ENCODE measurements at places on chromosomes 16 and 17. TPM values are rescaled to one million over a fixed set of nuclear protein-coding genes. Genes with fewer than 3 reads are reported as not detected.

ETV4 gene
- total RNA-seq = 7.2 TPM

PARD6A gene
- total RNA-seq = not detected

DNA sequence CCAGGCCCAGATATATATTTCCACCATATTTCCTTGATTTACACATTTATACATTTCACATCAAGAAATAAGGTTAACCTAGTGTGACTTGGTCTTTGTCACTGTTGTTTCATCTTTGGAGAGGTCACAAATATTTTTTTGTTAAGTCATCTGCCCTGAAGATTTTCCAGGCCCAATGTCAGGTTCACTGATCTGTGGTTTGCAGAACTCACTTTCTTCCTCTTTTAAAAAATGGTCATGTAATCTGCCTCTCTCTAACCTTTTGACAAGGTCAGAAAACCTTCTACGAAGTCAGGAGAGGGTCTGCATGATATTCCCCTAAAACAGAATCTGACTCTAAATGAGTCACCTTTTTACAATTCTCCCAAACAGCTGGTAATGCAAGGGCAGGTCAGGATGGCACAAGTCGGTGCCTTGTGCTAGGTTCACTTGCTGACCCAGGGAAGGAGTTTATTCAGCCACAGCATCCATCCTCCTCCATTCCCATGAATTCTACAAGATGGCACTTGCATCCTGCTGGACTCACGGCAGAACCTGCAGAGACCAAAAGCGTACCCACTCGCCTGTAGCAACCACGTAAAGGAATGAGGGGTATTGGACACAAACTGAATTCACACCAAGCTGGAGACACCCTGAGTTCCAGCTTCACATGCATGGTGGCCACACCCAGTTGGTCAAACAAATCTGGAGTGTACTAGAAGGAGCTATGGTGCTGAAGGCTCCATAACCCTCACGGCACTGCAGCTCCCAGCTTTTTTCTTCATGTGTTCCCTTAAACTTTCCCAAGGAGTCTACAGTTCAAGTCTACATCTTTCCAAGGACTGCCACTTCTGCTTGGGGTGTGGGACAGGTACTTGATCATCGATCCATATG lies 1.6 kb upstream of the KIAA0513 start:
- DNase-seq = no peak

DNA sequence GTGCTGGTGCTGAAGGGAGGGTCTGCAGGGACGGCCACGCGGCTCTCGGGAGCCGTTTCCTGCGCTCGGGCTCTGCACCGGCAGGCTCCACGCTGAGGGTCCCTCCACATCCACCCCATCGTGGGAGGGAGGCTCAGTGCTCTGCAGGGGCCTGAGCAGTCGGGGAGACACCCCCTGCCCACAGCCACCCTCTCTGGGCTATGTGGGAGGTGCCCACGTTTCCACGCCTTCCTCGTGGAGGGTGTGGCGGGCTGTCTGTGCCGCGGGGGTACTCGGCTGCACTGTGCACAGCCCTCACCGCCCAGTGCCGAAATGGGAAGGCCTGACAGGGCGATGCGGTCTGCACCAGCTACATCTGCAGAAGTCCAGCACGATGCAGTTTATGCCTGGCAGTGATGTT lies 25.5 kb upstream of the ZNF750 start:
- no peak for DNase-seq

GRCh38 chr16:3431779-3432219 lies 11.5 kb downstream of the ZNF597 start:
- no peak for DNase-seq

ENDOV gene
- total RNA-seq = 25.6 TPM

NUPR1 gene
- 0.16 TPM for total RNA-seq

- no peak for DNase-seq
Observed at GRCh38 chr17:18206962-18207361, 18.5 kb upstream of the LLGL1 start.

- DNase-seq = no peak
Observed at GRCh38 chr16:72743011-72743761, 304.7 kb downstream of the ZFHX3 start.

C1QTNF8 gene
- not detected for total RNA-seq

- no peak for DNase-seq
Observed at GRCh38 chr16:1747934-1748333, 23.4 kb downstream of the NME3 start.

CCL5 gene
- total RNA-seq = not detected

DNA sequence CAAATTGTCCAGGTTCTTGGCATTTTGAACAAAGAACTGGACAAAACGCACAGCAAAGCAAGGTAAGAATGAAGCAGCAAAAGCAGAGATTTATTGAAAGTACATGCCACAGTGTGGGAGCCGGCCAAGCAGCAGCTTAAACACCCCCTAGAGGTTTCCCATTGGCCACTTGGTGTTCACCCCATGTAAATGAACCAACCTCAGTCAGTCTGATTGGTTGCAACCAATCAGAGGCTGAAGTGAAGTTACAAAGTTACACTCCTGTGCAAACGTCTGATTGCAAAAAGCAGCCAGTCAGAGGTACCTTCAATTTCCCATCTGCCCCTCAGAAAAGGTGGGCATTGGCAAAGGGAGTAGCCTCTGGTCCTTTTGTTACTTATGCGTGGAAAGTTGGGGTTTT lies 8.8 kb upstream of the ZNF263 start:
- no peak for DNase-seq

DNA sequence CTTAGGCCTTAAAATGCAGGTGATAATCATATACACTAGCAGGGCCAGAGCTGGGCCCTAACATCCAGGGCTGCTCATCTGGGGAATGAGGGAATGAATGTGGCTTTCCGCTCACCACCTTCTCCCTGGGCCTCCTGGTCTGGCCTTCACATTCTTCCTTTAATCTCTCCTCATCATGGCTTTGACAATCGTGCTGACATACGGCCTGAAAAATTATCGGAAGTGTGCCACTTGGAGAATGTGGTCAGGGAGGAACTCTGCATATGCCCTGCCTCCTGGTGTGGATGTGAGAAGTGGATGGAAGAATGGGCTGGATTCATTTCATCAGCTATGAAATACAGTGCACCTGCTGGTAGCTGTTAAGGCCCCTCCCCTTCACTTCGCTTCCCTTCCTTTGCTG lies 2.4 kb downstream of the WSCD1 start:
- DNase-seq = no peak

ATP1B2 gene
- not detected for total RNA-seq

- peak; percentile 65 for DNase-seq
Observed at GRCh38 chr17:3959295-3959899, 4.8 kb downstream of the ATP2A3 start.

- no peak for DNase-seq
Observed at GRCh38 chr17:50598487-50598886, 36.2 kb upstream of the ABCC3 start.

TRPV3 gene
- not detected for total RNA-seq

GRCh38 chr17:47821424-47822391 lies at the start of gene OSBPL7:
Gene OSBPL7 (minus strand): TSS chr17:47821794. CDS start chr17:47820278, 1,516 bp downstream.
- DNase-seq = peak; percentile 78

VMO1 gene
- total RNA-seq = not detected

- no peak for DNase-seq
Observed at GRCh38 chr16:24396350-24397271, 140.5 kb downstream of the CACNG3 start.

ENPP7 gene
- not detected for total RNA-seq

BIRC5 gene
- 370 TPM for total RNA-seq

DNA sequence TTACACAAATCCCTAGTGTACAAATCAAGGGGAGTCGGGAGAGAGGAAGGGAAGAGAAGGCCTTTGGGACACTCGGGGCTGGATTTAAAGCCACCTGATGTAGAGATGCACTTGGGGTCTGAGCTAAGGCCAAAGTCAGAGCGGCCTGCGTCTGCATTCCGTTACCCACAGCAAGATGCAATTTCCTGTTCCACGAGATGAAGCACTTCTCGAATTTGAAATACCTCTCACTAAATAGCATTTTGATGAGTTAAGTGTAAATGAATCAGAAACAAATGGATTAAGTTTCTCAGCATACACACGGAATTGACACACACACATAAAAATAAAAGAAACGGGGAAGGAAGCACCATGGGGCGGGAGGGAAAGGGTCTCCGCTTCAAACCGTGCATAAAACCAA lies 386.0 kb downstream of the SOX9 start:
- DNase-seq = no peak

DNA sequence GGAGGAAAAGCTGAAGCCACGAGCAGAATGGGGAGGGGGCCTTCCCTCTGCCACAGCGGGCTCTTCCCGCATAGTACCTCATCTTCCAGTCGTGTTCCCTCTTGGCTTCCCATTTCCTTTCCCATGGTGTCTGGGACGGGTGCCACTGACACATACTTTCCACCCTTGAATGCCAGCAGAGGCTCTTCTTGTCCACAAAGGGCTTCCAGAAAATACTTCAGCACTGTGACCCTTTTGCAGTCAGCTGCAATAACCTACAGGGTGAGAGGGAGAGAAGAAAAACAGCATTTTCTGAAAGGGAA lies 30.7 kb downstream of the HIC1 start:
- no peak for DNase-seq

FBXW10 gene
- 0.05 TPM for total RNA-seq

CD300LB gene
- not detected for total RNA-seq

LAT gene
- 2.0 TPM for total RNA-seq

GPR179 gene
- total RNA-seq = not detected

GRCh38 chr17:64418506-64419339 lies 28.1 kb upstream of the PECAM1 start:
- DNase-seq = peak; percentile 73

DNA sequence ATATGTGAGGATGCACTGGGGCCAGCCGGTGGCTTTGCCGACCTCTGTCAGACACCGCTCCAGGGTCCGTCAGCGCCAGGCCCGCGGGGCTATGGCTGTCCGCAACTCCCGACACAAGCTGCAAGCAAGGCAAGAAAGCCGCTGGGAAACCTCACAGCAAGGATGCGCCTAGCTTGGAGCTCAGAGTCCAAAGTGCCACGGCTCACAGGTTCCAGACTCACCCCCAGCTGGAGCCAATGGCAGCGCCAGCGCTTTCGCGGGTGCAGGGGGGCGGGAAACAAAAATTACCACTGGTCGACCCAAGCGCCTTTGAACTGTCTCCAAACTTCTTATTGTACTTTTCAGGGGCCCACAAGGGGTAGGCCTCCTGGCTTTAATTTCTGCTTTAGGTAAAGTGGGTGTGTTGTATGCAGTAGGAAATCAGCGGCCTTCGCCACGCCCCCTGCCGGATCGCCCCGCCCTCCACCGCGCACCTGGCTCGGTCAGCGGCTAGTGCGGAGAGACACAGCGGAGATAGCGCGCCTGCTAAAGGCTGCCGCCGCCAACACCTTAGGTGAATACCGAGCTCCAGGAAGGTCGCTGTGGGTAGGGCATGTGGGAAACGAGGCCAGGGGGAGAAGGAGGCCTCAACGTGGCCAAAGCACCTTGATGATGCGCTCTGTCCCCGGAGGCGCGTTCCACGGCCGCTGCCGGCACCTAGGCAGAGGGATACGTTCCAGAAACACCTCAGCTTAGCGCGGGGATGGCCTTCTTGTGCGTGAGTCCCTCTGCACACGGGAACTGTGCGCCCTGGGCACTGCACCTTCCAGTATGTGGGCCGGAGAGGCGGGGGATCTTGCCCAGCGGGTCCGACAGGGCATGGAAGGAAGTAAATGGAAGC lies 61.0 kb upstream of the RBL2 start:
- no peak for DNase-seq

DNA sequence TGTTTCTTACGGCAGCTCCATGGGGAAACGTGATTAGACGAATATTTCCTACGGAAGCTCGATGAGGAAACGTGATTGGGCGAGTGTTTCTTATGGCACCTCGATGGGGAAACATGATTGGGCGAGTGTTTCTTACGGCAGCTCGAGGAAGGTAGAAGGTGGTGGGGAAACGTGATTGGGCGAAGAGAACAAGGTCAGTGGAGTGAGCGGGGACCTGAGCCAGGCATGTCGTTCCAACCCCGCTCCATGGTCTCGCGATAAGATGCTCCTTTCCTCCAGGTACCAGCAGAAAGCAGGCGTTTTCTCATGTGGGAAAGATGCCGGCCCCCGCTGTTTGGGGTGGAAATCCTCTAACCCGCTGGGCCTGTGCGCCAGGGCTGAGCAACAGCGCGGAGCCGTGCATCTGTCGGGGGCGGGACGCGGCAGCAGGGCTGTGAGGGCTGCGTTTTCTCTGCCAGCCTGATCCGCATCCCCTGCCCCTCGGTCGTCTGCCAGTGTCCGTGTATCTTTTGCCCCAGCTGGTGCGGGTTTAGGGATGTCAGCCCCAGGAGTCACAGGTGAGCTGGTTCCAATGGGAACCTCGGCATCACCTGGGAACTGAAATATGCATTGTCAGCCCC lies 25.6 kb upstream of the DOC2B start:
- DNase-seq = no peak

GNGT2 gene
- total RNA-seq = not detected

GRCh38 chr16:88975511-88976061 lies 1.4 kb downstream of the CBFA2T3 start:
- DNase-seq = no peak

- no peak for DNase-seq
Observed at GRCh38 chr16:53960954-53961616, 257.1 kb downstream of the FTO start.

CDH11 gene
- total RNA-seq = 107 TPM

GRCh38 chr17:64156670-64157069 lies 26.7 kb upstream of the ERN1 start:
- DNase-seq = no peak

SPATA32 gene
- total RNA-seq = not detected

DNA sequence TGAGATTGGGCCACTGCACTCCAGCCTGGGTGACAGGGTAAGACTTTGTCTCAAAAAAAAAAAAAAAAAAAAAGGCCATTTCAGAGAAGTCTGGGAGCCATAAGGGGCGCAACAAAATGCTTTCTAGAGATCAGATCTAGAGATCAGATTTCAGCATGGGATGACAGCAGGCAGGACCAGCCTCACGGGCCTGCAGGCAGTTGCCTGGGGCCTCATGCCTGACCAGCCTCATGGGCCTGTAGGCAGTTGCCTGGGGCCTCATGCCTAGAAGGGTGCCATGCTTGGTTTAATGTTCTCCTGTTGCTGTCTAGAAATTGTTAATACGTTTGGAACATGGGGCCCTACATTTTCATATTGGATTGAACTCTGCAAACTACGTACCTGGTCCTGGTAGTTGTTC lies 59.4 kb downstream of the MARF1 start:
- DNase-seq = no peak

SLC13A2 gene
- not detected for total RNA-seq

DNA sequence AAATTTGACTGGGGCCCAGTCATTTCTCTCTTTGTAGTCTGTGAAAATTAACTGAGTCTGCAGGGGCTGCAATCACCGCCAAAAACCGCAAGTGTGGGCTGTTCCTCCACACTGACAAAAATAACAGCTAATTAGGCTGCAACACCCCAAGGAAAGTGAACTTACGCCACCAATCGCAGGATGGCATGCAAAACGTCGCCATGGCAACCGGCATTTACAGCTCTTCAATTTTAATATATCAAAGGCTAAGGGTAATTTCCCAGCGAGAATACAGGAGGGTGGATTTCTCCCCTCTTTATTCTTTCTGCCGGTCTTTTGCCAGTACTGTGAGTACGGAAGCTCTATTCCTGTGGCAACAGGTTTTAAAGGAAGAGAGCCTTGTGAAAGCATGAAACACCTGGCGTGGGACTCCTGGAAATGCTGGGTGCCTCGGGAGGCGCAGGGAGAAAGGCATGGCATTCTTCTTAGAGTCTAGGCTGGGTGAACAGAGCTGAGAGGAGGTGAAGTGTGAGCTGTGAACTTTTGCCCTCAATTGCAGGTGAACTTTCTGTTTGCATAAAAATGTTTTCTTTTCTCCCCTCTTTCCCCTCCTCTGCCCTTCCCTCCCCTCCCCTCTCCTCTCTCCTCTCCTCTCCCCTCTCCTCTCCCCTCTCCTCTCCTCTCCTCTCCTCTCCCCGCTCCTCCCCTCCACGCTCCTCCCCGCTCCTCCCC lies 399.7 kb downstream of the XYLT1 start:
- DNase-seq = no peak
